Trophoblast cell (in vitro differentiated cells and primary cell): ENCODE measurements at places on chromosomes 3 and 15.

DNA sequence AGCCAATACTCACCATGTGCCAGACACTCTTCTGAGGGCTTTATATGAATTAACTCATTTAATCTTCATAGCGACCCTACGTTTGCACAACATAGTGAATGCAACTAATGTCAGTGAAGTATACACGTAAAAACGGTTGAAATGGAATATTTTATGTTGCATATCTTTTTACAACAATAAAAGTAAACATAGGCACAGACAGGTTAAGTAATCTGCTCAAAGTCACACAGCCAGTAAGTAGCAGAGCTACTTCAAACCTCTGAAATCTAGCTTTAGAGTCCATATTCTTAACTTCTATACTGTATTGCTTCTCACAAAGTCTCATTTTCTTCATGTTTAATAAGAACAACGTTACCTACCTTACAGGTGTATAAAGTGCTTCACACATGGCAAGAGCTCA is 1.6 kb downstream of the SEC11A start:
- DNase-seq, result no peak
- H3K27me3 ChIP-seq, result no peaks in the 10 kb centered on the region
- no peak overlapping the region for H3K4me3 ChIP-seq
- no peaks in the 10 kb centered on the region for H3K4me1 ChIP-seq
- peaks cover 20% of the 10 kb centered on the region for H3K36me3 ChIP-seq

- H3K4me3 ChIP-seq, result no peak overlapping the region
- H3K4me1 ChIP-seq, result peaks cover 38% of the 10 kb centered on the region
- H3K36me3 ChIP-seq, result peaks cover 2% of the 10 kb centered on the region
- H3K27ac ChIP-seq, result peak overlapping the region; percentile 62
Observed at GRCh38 chr3:149575961-149576564, 81.8 kb downstream of the WWTR1 start.

- H3K4me1 ChIP-seq, result peaks cover 9% of the 10 kb centered on the region
- no peaks in the 10 kb centered on the region for H3K36me3 ChIP-seq
- no peak for DNase-seq
- no peak overlapping the region for H3K27ac ChIP-seq
Observed at GRCh38 chr15:64807051-64807749, 18.2 kb downstream of the PIF1 start.

GRCh38 chr3:115450036-115450435 is 173.3 kb upstream of the GAP43 start:
- no peak overlapping the region for H3K27ac ChIP-seq
- H3K4me1 ChIP-seq, result no peaks in the 10 kb centered on the region
- no peak overlapping the region for H3K4me3 ChIP-seq
- no peaks in the 10 kb centered on the region for H3K36me3 ChIP-seq
- no peak for DNase-seq
- H3K27me3 ChIP-seq, result no peaks in the 10 kb centered on the region

DNA sequence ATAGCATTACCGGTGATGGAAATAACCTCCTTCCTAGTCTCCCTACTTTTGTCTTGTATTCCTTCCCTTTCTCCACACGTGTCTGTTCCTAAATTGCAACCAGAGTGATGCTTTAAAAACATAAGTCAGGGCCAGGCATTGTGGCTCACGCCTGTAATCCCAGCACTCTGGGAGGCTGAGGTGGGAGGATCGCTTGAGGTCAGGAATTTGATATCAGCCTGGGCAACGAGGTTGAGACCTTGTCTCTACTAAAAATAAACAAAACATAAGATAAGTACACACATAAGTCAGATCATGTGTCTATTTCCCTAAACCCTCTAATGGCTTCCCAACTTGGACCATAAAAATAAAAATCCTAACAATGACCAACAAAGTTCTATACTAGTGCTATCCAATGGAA is 18.4 kb downstream of the ARMC8 start:
- H3K36me3 ChIP-seq, result no peaks in the 10 kb centered on the region
- no peaks in the 10 kb centered on the region for H3K4me1 ChIP-seq
- H3K27me3 ChIP-seq, result no peaks in the 10 kb centered on the region
- no peak overlapping the region for H3K4me3 ChIP-seq

- H3K36me3 ChIP-seq, result peaks cover 1% of the 10 kb centered on the region
- no peaks in the 10 kb centered on the region for H3K4me1 ChIP-seq
- H3K4me3 ChIP-seq, result no peak overlapping the region
- no peaks in the 10 kb centered on the region for H3K27me3 ChIP-seq
- DNase-seq, result peak; percentile 46
- no peak overlapping the region for H3K27ac ChIP-seq
Observed at GRCh38 chr15:48337607-48338006, 6.4 kb downstream of the DUT start.

DNA sequence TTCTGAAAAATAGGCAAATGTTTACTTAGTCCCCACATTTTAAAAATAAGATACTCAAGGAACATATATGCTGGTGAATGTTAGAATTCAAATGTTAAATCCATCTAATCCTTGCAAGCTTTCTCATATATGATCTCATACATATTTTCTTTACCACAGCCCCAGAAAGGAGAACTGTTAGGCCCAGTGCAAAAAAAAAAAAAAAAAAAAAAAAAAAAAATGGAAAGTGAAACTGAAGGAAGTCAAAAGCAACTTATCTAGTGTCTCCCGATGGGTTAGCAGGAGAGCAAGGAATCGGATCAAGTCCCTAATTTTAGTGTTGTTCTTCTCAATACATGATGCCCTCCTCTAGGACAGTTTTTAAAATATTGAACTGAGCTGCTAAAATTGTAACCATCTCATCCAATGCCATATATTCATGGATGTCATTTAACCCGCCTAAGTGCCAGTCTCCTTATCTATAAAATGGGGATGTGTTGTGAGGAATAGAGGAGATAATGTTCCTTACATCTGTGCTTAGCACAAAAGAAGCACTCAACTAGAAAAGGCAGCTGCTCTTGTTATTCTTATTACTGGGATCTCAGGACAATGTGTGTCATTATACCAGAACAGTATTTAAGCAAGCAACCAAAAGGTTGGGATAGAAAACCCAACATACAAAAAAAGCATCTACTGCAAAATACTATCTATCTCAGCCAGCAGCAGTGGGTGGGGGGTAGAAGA is 279.7 kb downstream of the MAGI1 start:
- no peak overlapping the region for H3K27ac ChIP-seq
- DNase-seq, result no peak
- H3K27me3 ChIP-seq, result no peaks in the 10 kb centered on the region
- no peaks in the 10 kb centered on the region for H3K4me1 ChIP-seq

- H3K4me1 ChIP-seq, result no peaks in the 10 kb centered on the region
- H3K36me3 ChIP-seq, result no peaks in the 10 kb centered on the region
- no peaks in the 10 kb centered on the region for H3K27me3 ChIP-seq
- DNase-seq, result no peak
- no peak overlapping the region for H3K4me3 ChIP-seq
Observed at GRCh38 chr3:15549846-15550245, 28.3 kb upstream of the COLQ start.

DNA sequence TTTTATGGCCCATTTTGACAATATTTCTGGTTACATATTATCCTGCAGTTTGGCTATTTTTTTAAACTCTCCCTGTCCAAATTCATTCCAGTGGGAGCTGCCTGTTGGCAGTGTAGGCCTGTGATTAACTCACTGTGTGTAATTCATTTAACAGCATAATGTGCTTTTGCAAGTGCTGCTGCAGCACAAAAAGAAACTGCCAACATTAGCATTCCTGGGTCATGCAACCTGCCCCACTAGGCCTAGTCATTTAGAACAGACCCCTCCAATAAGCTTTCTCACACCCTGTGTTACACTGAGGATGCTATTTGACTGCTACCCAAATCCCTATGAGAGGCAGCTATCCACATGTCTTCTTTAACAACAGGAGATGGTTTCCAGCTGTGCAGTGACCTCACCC is 251.2 kb upstream of the UBE2E2 start:
- no peak overlapping the region for H3K27ac ChIP-seq
- no peaks in the 10 kb centered on the region for H3K27me3 ChIP-seq
- H3K4me3 ChIP-seq, result no peak overlapping the region

DNA sequence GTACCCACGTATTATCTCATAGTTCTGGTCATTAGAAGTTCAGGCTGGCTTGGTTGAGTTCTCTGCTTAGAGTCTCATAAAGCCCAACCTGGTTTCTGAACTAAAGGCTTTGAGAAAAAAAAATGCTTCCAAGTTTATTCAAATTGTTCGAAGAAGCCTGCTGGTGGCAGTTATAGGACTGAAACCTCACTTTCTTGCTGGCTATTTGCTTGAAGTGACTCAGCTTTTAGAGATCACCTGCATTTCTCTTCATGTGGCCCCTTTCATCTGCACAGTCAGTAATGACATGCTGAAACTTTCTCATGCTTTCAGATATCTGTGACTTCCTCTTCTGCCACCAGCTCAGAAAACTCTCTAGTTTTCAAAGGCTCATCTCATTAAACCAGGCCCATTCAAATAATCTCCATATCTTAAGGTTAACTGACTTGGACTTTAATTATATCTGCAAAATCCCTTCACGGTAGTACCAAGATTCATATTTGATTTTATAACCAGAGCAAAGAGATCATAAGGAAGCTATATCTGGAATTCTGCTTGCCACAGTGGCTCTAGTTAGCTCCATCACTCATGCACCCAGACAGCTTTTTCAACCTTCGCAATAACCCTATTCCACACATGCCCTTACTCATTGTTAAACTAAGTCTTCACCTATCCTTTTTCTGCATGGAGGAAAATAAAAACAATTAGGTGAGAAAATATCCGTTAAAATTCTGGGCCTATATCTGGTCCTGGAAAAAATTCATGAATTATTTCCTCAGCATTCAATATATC is 433.8 kb upstream of the CBLB start:
- H3K27ac ChIP-seq, result no peak overlapping the region
- H3K36me3 ChIP-seq, result no peaks in the 10 kb centered on the region
- no peaks in the 10 kb centered on the region for H3K27me3 ChIP-seq
- no peaks in the 10 kb centered on the region for H3K4me1 ChIP-seq

GRCh38 chr3:2653706-2654105 is 456.5 kb downstream of the IL5RA start:
- H3K36me3 ChIP-seq, result no peaks in the 10 kb centered on the region
- DNase-seq, result no peak
- no peaks in the 10 kb centered on the region for H3K27me3 ChIP-seq
- no peaks in the 10 kb centered on the region for H3K4me1 ChIP-seq
- H3K4me3 ChIP-seq, result no peak overlapping the region

GRCh38 chr3:127762077-127762786 is 60.1 kb downstream of the MGLL start:
- no peak overlapping the region for H3K27ac ChIP-seq
- no peaks in the 10 kb centered on the region for H3K36me3 ChIP-seq
- no peaks in the 10 kb centered on the region for H3K27me3 ChIP-seq
- DNase-seq, result no peak
- no peaks in the 10 kb centered on the region for H3K4me1 ChIP-seq

DNA sequence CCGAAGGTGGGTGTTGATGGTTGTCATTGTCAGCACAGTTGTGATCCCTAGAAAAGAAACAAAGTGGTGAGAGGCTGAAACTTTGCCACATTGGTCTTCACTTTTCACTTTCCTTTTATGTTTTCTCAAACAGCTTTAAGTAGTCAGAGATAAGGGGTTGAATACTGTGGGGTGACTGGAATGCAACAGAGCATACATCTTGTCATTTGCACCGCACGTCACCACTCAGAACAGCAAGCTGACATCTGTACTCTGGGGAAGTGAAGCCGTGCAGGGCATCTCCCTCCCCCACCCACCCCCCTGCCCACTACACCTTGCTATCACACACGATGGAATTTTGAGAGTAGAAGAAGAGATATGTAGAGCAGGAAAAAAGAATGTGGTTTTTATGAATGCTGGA is 211.7 kb downstream of the GABRB3 start:
- DNase-seq, result no peak
- no peak overlapping the region for H3K27ac ChIP-seq
- H3K4me3 ChIP-seq, result no peak overlapping the region
- H3K4me1 ChIP-seq, result no peaks in the 10 kb centered on the region
- H3K27me3 ChIP-seq, result no peaks in the 10 kb centered on the region

GRCh38 chr3:16511681-16512434 is 1.6 kb downstream of the RFTN1 start:
- no peak overlapping the region for H3K27ac ChIP-seq
- H3K4me1 ChIP-seq, result peaks cover 8% of the 10 kb centered on the region
- no peaks in the 10 kb centered on the region for H3K36me3 ChIP-seq
- H3K4me3 ChIP-seq, result no peak overlapping the region
- H3K27me3 ChIP-seq, result peaks cover 26% of the 10 kb centered on the region

DNA sequence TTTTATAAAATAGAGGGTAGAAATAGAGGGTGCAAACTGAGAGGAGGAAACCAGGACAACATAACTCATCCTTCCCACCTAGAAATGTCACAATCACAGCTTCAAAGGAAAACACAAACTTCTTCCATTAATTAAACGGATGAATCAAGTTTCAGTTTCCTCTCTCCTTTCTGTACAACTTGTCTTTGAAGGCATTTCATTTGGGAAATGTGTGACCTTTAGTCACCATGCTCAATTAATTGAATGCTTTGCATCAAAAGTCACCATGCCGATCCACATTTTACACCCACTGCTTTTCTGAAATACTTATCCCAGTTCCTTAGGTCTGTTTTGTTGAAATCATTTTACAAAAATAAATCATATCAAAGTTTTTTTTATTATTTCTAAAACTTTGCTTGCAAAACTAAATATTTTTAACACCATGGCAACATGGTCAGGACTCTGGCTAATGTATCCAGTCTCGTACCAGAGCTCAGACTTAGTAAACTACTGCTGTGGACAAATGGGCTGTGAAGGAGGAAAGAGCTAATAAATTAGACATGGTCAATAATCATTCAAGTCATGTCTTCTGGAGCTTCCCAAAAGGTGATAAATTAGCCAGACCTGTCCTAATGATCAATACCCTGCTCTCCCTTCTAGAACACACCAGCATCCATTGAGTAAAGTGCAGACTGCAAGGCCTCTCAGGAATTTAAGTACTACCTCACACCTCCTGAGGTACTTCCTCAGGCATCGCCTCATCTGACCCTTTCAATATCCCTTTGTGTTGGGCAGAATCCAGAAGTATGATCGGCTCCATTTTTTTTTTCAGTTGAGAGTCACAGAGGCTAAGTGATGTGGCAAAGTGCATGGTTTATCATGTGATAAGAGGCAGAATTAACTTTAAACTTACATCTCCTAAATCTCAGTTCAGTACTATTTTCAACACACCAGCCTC is 161.3 kb downstream of the GREM1 start:
- H3K27me3 ChIP-seq, result no peaks in the 10 kb centered on the region
- no peak overlapping the region for H3K27ac ChIP-seq
- no peak for DNase-seq
- H3K36me3 ChIP-seq, result no peaks in the 10 kb centered on the region

GRCh38 chr3:9786209-9786739 is 6.0 kb downstream of the TADA3 start:
- H3K27ac ChIP-seq, result no peak overlapping the region
- H3K4me3 ChIP-seq, result no peak overlapping the region
- no peaks in the 10 kb centered on the region for H3K4me1 ChIP-seq

DNA sequence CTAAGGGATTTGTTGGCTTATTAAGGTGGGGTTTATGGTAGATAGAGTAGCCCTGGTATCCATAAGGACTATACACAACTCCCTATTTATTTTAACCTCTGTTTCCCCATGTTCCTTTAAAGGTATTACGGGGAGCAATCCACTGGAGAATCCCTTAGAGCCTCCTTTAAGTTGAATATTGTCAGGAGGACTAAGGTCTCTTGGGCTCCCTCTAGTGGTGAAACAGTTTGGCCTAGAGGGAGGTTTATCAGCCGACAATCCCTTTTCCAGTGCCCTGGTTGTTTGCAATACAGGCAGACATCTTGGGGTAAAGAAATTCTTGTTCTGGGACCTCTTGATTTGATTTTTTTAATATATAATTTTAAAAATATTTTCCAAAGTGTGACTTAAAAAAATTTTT is 12.9 kb downstream of the OPA1 start:
- H3K27me3 ChIP-seq, result no peaks in the 10 kb centered on the region
- no peak overlapping the region for H3K4me3 ChIP-seq
- H3K27ac ChIP-seq, result no peak overlapping the region
- no peaks in the 10 kb centered on the region for H3K4me1 ChIP-seq
- DNase-seq, result peak; percentile 89

- no peak overlapping the region for H3K27ac ChIP-seq
- no peak for DNase-seq
- no peaks in the 10 kb centered on the region for H3K27me3 ChIP-seq
- no peaks in the 10 kb centered on the region for H3K36me3 ChIP-seq
- no peaks in the 10 kb centered on the region for H3K4me1 ChIP-seq
Observed at GRCh38 chr3:115399750-115400149, 223.6 kb upstream of the GAP43 start.
